ENCODE measurements at places on chromosomes 12 and 14.

DNA sequence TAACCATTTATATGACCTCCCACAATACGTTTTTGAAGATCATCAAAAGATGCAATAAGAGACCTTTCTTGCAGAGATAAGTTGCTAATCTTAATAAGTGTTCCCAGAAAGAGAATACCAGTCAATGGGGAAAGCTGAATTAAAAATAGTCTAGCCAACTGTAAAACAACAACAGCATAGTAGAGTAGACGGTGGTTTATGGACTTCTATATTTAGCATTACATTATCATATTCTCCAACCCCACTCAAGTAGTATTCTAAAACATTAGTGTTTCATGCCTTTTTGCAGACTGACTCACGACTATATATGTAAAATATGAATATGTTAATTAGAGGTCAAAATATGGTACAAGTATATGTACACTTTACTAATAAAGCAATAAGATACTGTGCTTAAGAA lies 218.9 kb downstream of the MED13L start:
- no peak for DNase-seq

GRCh38 chr12:123830675-123831074 lies 68.6 kb downstream of the DNAH10 start:
- DNase-seq: no peak

GRCh38 chr14:65071544-65071943 lies 30.8 kb downstream of the MAX start:
- DNase-seq: no peak

- no peak for DNase-seq
Observed at GRCh38 chr12:119241580-119242169, 62.9 kb downstream of the HSPB8 start.

DNA sequence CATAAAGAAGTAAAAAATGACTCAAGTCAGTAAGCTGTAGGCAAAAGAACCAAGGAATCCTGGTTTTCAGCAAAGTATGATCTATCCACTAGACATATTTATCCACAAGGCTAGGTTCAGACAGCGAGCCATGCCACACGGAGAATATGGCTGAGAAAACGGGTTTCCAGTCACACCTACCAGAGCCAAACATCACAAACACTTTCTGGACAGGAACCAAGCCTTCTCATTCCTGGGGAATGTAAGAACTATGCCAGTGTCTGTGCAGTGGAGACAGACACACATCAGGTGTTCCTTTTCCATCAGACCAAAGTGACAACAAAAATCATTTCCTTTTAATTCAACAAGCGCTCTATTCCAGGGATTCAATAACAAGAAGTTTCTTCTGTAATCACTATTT lies 41.1 kb downstream of the AREL1 start:
- no peak for DNase-seq

DNA sequence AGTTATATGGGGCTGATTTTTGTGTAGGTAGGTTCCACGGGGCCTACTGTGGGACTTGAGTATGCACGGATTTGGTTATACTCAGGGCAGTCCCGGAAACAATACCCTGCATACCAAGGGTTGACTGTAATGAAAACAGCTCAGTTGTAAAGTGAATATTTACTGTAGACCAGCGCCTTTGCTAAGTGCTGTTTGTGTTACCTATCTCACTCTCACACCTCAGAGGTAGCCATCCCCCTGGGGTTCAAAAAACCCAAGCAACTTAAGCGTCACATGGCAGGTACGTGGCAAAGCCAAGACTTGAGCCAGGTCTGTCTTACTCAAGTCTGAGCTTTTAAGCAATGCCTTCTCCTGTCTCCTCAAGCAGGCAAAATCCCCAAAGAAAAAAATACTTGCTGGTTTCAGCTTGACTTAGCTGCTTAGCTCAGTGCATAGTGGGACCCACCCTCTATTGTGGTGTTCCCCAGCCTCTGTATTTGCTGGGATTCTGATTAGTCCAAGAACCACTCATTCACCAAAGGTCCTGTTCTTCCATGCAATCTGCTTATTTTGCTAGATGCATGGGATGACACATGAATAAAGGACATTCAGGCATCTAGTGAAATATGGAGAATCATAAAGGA lies 34.2 kb upstream of the STRN3 start:
- DNase-seq: no peak

DNA sequence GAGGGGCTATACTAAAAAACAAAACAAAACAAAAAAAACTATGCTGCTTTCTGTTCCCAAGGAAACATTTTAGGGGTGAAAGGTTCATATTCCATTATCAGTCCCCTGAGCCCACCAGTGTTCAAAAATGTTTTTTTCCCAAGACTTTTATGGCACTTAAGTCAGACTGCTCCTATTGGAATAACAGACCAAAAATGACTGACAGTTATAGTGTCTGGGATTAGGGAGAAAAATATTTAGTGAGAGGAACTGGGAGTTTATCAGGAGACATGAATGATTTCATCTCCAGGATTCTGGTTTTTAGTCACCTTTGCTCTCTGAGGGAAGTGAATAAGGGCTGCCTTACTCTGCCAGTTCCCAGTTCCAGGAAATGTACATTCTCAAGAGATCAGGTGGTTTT lies 68.0 kb downstream of the PDE3A start:
- no peak for DNase-seq

- peak; percentile 84 for DNase-seq
Observed at GRCh38 chr14:89430391-89431236, 13.6 kb upstream of the FOXN3 start.

DNA sequence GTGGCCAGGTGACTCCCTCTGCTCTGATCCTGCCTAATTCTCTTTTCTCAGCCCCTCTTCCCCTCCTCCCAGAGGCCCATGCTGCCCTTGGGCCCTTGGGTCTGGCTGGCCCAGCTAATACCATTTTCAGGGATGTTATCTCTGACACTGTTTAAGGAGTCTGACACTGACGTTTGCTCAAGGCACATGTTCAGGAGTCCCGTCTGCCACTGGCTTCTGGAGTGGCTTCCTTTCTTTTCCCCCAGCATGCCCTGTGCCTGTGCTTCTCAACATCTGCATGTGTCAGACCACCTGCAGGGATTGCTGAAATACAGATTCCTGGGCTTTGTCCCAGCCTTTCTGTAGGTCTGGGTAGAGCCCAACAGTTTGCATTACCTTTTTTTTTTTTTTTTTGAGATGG lies 128.9 kb downstream of the BCL11B start:
- DNase-seq: no peak

DNA sequence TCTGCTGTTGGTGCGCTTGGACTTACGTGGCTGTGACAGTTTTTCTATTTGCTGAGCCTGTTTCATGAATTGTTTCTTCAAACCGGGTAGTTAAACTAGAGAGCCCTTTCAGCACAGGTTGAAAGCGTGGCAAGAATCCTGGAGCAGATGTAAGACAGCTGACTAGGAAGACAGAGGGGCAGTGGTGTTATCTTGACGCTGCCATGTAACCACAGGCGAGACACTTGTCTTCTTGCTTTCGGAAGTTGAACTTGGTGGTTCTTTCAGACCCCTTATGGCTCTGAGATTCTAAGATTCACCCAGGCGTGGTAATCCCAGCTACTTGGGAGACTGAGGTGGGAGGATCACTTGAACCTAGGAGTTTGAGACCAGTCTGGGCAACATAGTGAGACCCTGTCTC lies 4.3 kb downstream of the EMP1 start:
- no peak for DNase-seq

- DNase-seq: no peak
Observed at GRCh38 chr12:56537546-56537945, 15.9 kb downstream of the RBMS2 start.

Data from GM10248 (cell line).